ENCODE measurements at places on chromosomes 4 and X. TPM values are rescaled to one million over a fixed set of nuclear protein-coding genes. Genes with fewer than 3 reads are reported as not detected.

Gene BEND2
- polyA plus RNA-seq: not detected

Gene GLUD2
- polyA plus RNA-seq: 0.31 TPM

DNA sequence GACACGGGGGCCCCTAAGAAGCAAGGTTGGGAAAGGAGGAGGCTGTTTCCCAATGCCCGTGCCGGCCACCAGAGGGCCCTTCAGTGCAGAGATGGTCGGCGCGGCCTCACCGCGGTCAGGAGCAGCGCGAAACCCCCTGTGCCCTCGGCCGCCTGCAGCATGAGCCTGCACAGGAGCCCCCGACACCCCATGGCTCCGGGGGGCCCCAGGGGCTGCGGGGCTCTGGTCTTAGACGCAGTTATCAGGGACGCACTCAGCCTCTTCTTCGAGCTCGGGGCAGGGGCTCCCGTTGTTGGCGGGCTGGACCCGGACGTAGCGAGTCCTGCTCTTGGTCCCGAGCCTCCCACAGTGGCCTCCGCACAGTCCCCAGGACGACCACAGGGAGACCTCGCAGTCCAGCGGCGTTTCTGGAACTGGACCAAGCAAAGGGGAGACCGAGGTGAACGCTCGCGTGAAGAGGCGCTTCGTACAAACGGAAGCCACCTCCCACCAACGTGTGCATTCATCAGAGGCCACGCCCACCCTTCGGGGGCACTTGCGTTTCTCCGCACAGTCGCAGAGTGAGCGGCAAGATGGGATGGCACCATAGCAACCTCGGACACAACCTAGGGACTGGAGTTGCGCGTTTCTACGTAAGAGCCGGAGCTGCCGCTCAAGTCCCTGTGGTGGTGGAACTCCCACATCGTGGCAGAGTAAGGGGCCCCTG lies 5.0 kb downstream of the SPON2 start:
- H3K36me3 ChIP-seq: no peaks in the 10 kb centered on the region
- peak; percentile 86 for DNase-seq
- peak overlapping the region; percentile 50 for H3K4me3 ChIP-seq
- no peak overlapping the region for H3K27ac ChIP-seq
- H3K4me1 ChIP-seq: peaks cover 6% of the 10 kb centered on the region
- H3K27me3 ChIP-seq: peaks cover 19% of the 10 kb centered on the region

GRCh38 chrX:20284992-20285391 lies 18.3 kb upstream of the RPS6KA3 start:
- no peak overlapping the region for H3K4me3 ChIP-seq
- no peaks in the 10 kb centered on the region for H3K27me3 ChIP-seq
- no peaks in the 10 kb centered on the region for H3K4me1 ChIP-seq
- no peak for DNase-seq

DNA sequence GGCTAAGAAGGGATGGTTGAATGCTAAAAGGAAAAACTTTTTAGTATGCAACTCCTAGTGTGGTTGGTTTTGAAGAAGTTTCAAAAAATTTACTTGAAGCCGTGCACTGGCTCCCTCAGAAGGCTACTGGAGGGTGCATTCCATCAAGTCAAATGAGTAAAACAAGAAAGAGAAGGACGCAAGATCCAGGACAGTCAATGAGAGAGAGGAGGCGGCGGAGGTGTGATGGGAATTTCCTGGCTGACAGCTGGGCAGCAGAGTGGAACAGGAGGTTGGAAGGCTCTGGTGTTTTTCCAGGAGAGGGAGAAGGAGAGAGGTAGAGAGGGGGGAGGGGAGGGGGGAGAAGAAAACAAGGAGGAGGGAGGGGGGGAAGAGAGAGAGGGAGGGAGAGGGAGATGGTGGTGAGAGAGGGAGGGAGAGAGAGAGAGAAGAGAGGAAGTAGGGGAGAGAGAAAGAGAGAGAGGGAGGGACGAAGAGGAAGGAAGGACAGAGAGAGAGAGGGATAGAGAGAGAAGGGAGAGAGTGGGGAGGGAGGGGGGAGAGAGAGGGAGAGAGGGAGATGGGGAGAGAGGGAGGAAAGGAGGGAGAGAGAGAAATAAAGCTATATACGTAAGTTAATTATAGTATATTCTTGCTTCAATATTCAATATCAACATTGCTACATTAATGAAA lies 126.4 kb downstream of the SH3KBP1 start:
- no peak overlapping the region for H3K27ac ChIP-seq
- H3K4me1 ChIP-seq: no peaks in the 10 kb centered on the region
- no peaks in the 10 kb centered on the region for H3K36me3 ChIP-seq

- no peak overlapping the region for H3K4me3 ChIP-seq
- peak overlapping the region; percentile 91 for H3K27ac ChIP-seq
- no peaks in the 10 kb centered on the region for H3K4me1 ChIP-seq
- H3K27me3 ChIP-seq: no peaks in the 10 kb centered on the region
Observed at GRCh38 chr4:57080781-57081650, 29.2 kb downstream of the IGFBP7 start.
